Ascending aorta (tissue), 2 donors: ENCODE measurements at places on chromosomes 7 and 10. TPM values are rescaled to one million over a fixed set of nuclear protein-coding genes. Genes with fewer than 3 reads are reported as not detected.

- no peak for DNase-seq
- H3K4me3 ChIP-seq: no peak overlapping the region
- no peaks in the 10 kb centered on the region for H3K36me3 ChIP-seq
These were observed 110.7 kb upstream of the SEMA3C start for GRCh38 chr7:81029511-81029910.

GRCh38 chr10:35912615-35913569, 270.8 kb upstream of the FZD8 start:
- no peak for DNase-seq
- no peaks in the 10 kb centered on the region for H3K4me1 ChIP-seq
- no peaks in the 10 kb centered on the region for H3K27me3 ChIP-seq
- no peak overlapping the region for H3K27ac ChIP-seq

- H3K27ac ChIP-seq: no peak overlapping the region
- H3K4me1 ChIP-seq: no peaks in the 10 kb centered on the region
- H3K36me3 ChIP-seq: no peaks in the 10 kb centered on the region
- no peak overlapping the region for H3K4me3 ChIP-seq
These were observed 1.5 kb downstream of the KCND2 start for GRCh38 chr7:120274482-120274881.

DNA sequence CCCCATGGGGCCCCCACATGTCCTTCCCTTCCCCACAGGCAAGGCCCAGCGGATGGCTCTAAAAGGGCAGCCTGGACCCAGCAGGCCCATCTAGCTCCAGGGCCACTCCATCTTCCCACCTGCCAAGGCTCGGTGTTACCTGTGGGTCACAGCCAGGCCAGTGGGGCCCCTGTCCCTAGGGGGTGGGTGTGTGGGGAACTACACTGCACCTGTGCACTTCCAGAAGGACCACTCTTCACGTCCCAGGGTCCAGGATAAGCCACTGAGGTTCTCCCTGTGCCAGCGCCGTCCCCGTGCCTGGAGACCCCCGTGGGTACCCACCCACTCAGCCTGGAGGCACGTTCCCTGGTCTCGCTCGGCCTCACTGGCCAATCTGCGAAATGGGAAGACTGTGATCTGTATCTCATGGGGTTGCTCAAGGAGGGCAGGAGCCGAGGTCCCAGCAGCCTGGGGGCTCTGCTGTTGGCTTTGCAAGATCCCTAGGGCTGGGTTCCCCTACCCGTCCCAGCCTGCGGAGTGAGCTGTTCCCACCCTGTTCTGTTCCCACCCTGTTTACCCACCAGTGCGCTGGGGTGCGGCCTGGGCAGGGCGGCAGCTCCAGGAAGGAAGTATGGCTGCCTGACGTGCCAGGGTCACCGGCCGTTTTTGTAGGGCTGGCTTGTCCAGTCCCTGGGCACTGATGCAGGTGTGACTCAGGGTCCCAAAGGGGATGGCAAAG, 4.6 kb downstream of the PWWP2B start:
- H3K4me3 ChIP-seq: no peak overlapping the region
- DNase-seq: no peak
- peaks cover 16% of the 10 kb centered on the region for H3K36me3 ChIP-seq
- no peaks in the 10 kb centered on the region for H3K27me3 ChIP-seq
- H3K4me1 ChIP-seq: no peaks in the 10 kb centered on the region

The GIMAP5 gene
- 89.3 TPM for total RNA-seq

GRCh38 chr7:91323626-91324158, 59.5 kb downstream of the FZD1 start:
- H3K4me3 ChIP-seq: no peak overlapping the region
- DNase-seq: no peak
- H3K27ac ChIP-seq: no peak overlapping the region
- no peaks in the 10 kb centered on the region for H3K27me3 ChIP-seq
- no peaks in the 10 kb centered on the region for H3K36me3 ChIP-seq

DNA sequence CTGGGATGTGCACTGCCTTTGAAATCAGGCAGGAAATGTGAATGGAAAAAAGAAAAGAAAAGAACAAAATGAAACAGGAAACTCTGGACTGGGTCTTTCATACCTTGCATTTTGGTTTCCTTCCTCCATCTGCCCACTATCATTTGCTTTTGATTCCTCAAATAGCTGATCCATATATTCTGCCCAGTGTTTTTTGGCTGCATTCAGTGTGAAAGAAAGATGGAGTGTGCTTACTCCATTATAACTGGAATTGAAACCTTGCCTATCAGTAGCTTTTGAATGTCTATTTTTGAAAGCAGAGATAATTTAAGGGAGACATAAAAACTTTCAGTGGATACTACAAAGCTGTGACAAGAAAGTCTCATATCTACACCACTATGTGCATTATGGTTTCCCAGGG, 64.1 kb upstream of the ASAH2 start:
- H3K27me3 ChIP-seq: no peaks in the 10 kb centered on the region
- DNase-seq: no peak
- H3K27ac ChIP-seq: no peak overlapping the region
- H3K4me3 ChIP-seq: no peak overlapping the region
- peaks cover 9% of the 10 kb centered on the region for H3K4me1 ChIP-seq
- peaks cover 8% of the 10 kb centered on the region for H3K36me3 ChIP-seq

The LDB1 gene
- 29.8 TPM for total RNA-seq

The DLX5 gene
- not detected for total RNA-seq

The KLF14 gene
- not detected for total RNA-seq

The TMEM270 gene
- not detected for total RNA-seq

DNA sequence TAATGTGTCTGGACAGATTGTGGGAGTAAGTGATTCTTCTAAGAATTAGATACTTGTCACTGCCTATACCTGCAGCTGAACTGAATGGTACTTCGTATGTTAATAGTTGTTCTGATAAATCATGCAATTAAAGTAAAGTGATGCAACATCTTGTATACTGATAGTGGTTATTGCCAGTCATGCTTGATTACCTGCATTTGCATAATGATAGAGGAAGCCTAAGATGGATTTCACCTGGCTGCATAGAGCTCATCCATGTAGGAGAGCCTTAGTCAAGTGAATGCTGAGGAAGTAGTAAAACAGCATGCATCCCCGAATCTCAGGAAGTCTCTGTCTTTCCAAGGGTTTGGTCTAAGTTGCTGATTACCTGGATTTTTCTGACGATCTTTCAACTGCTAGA, 64.2 kb upstream of the CAPZA2 start:
- no peak overlapping the region for H3K4me3 ChIP-seq
- H3K27ac ChIP-seq: no peak overlapping the region
- DNase-seq: no peak
- no peaks in the 10 kb centered on the region for H3K27me3 ChIP-seq
- no peaks in the 10 kb centered on the region for H3K36me3 ChIP-seq

The HYAL4 gene
- not detected for total RNA-seq

The BTBD16 gene
- total RNA-seq: not detected
